Activated naive CD4-positive, alpha-beta T cell (primary cell): ENCODE measurements at places on chromosomes 7 and 10.

- DNase-seq = no peak
Measured at GRCh38 chr7:28410628-28411531, 1.4 kb upstream of the CREB5 start.

DNA sequence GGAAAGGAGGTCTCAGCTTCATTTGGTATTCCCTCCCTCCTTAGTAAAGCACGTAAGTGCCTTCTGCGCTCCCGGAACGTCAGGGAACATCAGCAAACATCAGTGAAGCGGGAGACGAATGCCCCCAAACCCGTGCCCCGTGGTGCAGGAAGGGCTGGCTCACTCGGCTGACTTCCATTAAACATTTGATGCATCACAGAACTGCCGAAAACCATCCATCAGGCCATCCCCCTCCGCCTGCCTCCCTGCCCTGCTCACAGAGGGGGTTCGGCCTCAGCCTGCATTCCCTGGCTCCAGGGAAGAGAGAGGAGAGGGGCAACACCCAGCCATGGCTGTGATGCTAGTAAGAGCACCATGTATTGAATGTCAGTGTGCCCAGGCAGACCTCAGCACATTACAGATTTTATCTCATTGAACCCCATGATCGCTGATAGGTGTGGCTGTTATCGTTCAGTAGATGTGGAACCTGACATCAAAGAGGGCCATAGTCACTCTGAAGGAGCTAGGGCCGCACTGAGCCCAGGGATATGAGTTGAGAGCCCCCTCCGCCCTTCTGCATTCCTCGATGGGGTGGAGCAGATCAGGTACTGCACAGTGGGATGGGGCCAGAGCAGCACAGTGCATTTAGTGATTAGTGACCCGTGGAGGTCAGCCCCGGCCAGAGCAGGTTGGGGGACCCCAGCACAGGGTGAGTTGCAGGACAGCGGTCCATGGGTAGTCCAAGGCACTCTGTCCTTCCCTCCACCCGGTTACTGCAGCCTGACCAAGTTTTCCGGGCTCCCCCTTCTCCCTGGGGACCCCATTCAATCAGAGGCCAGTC is 146.4 kb downstream of the RPS24 start:
- no peak for DNase-seq

GRCh38 chr10:90293616-90294015 is 564.2 kb downstream of the HTR7 start:
- DNase-seq = no peak

- no peak for DNase-seq
Measured at GRCh38 chr10:62112300-62112699, 156.3 kb downstream of the RTKN2 start.

DNA sequence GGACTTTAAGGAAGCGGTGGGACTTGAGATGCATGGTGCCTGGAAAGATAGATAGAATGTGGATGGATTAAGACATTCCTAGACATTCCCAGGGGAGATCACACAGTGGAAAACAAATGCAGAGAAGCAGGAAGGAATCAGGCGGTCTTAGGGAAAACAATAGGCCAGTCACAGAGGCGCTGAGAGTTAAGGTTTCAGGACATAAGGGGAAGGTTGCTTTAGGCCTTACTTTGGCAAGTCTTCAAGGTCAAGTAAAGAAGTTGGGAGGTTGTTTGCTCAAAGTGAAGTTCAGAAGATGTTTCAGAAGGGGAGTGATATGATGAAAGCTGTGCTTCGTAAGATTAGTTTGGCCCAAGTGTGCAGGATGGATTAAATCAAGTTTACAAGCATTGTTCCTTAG is 109.4 kb downstream of the SUGCT start:
- DNase-seq = no peak

GRCh38 chr7:44398953-44399574 is 73.7 kb upstream of the CAMK2B start:
- no peak for DNase-seq
